Naive B cell (primary cell): ENCODE measurements at places on chromosomes 4 and X. TPM values are rescaled to one million over a fixed set of nuclear protein-coding genes. Genes with fewer than 3 reads are reported as not detected.

DNA sequence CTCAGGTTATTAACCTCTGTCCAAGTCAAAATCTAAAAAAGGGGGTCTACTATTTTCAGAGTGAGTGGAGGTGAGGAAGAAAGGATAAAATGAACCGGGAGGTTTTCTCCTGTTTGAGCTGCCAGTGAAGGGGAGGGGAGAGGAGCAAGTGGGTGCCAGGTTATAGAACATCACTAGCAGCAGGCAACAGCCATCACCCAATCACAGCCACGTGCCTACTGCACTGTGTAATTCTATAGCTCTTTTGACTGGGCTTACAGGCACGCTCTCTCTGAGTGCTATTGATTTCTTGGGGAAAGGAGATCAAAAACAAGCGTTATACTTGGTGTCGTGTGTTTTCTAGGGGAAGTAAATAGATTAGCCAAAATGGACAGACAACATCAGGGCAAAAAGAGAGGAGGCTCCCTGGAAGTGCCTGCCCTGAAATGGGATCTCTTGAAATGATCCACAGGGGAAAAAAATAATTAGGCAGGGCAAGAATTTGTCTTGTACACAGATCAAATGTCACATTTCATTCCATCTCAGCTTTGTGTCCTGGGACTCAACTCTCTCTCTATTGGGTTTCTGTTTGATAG is 300.5 kb upstream of the LCORL start:
- DNase-seq = no peak
- H3K4me1 ChIP-seq = no peaks in the 10 kb centered on the region
- H3K27ac ChIP-seq = no peak overlapping the region
- no peaks in the 10 kb centered on the region for H3K36me3 ChIP-seq
- no peak overlapping the region for H3K4me3 ChIP-seq
- H3K27me3 ChIP-seq = peaks cover 6% of the 10 kb centered on the region

DNA sequence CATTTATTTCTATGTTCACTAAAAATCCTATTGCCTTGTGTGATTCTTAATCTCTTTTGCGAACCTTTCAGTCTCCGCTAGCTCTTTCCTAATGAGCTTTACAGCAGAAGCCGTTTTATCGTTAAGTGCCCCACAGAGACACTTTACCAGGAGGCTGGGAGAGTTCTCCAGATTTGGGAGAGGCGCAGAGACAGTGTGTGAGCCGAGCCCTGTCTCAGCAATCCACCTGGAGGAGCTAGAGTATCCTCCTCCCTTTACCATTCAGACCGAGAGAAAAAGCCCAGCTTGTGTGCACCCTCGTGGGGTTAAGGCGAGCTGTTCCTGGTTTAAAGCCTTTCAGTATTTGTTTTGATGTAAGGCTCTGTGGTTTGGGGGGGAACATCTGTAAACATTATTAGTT is 54.9 kb upstream of the MTM1 start:
- no peaks in the 10 kb centered on the region for H3K27me3 ChIP-seq
- DNase-seq = no peak
- H3K4me3 ChIP-seq = no peak overlapping the region
- H3K36me3 ChIP-seq = no peaks in the 10 kb centered on the region

GRCh38 chr4:39103291-39103690 is 41.3 kb downstream of the KLHL5 start:
- DNase-seq = no peak
- H3K36me3 ChIP-seq = peaks cover 32% of the 10 kb centered on the region
- peaks cover 3% of the 10 kb centered on the region for H3K4me1 ChIP-seq
- H3K27me3 ChIP-seq = no peaks in the 10 kb centered on the region
- no peak overlapping the region for H3K27ac ChIP-seq
- H3K4me3 ChIP-seq = no peak overlapping the region

GRCh38 chrX:149950681-149951080 is 12.4 kb upstream of the EOLA2 start:
- DNase-seq = no peak
- no peak overlapping the region for H3K4me3 ChIP-seq
- no peaks in the 10 kb centered on the region for H3K36me3 ChIP-seq
- no peak overlapping the region for H3K27ac ChIP-seq
- H3K27me3 ChIP-seq = no peaks in the 10 kb centered on the region

DNA sequence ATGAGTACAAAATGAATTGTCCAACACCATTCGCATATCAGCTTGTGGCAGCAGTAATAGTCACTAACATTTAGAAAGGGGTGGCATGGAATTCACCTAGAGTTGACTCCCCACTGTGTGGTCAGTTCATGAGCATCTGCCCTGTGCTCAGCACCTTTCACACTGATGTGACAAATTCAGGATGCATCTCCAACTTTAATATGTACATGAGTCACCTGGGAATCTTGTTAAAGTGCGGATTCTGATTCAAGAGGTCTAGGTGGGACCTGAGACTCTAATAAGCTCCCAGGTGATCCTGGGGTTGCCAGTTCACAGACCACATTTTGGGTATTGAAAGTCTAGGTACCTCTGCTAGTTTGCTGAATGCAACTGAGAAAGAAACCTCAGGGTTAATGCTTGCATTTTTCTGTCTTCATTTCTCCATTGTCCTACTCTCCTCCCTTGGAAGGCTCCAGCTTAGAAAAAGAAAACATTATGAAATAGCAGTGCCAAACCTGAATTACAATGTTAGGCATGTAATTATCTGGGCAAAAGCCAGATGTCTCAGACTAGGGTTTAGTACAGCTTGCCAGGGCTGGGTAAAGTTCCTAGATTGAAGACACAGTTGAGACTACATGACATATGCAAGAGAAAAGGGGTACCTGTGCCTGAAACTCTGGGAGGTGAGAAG is 32.7 kb downstream of the TMSB4X start:
- H3K4me1 ChIP-seq = peaks cover 36% of the 10 kb centered on the region
- peaks cover 23% of the 10 kb centered on the region for H3K27me3 ChIP-seq
- DNase-seq = no peak

DNA sequence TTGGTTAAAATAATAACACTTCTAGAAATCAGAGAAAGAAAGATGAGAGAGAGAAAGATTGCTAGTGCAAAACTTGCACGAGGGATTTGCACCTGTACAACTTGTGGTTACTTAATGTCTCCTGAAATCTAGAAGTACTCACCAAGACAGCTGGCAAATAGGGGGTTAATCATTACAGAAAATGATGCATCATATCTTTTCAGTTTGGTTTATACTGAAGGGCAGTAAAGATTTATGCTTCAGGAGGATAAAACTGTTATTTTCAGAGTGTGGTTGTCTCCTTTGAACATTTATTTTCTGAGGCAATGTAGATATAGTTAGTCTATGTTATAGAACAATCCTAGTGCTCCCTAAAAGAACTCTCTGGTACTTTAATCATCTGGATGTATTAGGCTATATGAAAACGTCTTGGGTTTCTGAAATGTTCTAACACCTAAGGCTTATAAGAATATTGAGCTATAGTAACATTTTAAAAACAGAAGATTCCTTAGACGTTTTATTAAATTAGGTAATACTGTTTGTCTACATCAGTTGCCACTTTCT is 13.3 kb downstream of the ATOH1 start:
- no peaks in the 10 kb centered on the region for H3K36me3 ChIP-seq
- H3K4me3 ChIP-seq = no peak overlapping the region

GRCh38 chr4:113820108-113820507 is 58.6 kb upstream of the CAMK2D start:
- H3K36me3 ChIP-seq = peaks cover 3% of the 10 kb centered on the region
- H3K27me3 ChIP-seq = peaks cover 8% of the 10 kb centered on the region
- no peak for DNase-seq
- peaks cover 3% of the 10 kb centered on the region for H3K4me1 ChIP-seq
- H3K27ac ChIP-seq = no peak overlapping the region

DNA sequence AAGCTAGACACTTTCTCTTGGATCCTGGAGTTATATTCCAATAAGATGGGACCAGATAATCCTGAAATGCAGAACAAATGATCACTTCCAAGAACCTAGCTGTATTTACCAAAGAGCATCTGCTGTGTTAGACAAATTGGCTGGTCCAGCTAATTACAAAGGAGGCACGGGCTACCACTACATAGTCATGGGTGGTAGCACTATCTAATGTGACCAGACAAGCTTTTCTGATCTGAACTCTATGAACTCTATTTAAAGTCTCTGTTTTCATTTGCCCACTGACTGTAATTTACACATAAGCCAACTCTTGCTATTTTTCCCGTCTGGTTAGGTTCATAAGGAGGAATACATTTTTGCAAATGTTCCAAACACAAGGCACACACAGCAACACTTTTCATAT is 34.6 kb downstream of the LNX1 start:
- peaks cover 4% of the 10 kb centered on the region for H3K27me3 ChIP-seq
- H3K36me3 ChIP-seq = no peaks in the 10 kb centered on the region
- H3K27ac ChIP-seq = no peak overlapping the region
- no peak overlapping the region for H3K4me3 ChIP-seq

DNA sequence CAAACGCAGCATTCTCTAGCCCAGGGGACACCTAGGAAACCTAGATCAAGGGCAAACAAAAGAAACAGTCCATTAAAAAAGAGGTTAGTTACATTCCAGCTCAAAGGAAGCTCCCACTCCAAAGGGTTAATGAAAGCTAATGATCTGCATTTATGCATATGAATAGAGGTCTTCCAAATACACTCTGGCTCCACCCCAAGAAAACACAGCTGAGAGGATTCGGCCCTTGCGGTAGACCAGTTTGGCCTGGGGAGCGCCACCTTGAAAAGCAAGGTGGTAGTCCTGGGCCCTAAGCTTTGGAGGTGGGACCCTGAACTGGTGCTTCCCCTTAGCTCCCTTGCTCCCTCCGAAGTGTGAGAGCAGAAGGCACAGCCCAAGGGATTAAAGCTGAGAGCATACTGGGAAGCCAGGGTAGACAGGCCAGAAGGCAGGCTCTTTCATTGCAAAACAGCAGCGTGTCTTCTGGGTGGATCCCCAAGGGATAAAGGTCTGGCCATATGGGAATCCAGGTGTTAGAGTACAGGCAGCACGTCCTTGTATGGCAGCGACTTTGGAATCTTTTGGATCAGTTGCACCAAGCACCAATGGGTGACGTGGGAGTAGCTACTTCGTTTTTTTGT is 3.7 kb downstream of the GABRQ start:
- H3K4me3 ChIP-seq = no peak overlapping the region
- H3K27ac ChIP-seq = no peak overlapping the region
- no peaks in the 10 kb centered on the region for H3K4me1 ChIP-seq
- H3K27me3 ChIP-seq = peaks cover 3% of the 10 kb centered on the region
- H3K36me3 ChIP-seq = no peaks in the 10 kb centered on the region
- DNase-seq = no peak

GRCh38 chrX:133414406-133415275 is 648 bp downstream of the GPC4 start:
- peaks cover 29% of the 10 kb centered on the region for H3K27me3 ChIP-seq
- peaks cover 3% of the 10 kb centered on the region for H3K4me1 ChIP-seq
- DNase-seq = peak; percentile 7
- H3K36me3 ChIP-seq = no peaks in the 10 kb centered on the region

DNA sequence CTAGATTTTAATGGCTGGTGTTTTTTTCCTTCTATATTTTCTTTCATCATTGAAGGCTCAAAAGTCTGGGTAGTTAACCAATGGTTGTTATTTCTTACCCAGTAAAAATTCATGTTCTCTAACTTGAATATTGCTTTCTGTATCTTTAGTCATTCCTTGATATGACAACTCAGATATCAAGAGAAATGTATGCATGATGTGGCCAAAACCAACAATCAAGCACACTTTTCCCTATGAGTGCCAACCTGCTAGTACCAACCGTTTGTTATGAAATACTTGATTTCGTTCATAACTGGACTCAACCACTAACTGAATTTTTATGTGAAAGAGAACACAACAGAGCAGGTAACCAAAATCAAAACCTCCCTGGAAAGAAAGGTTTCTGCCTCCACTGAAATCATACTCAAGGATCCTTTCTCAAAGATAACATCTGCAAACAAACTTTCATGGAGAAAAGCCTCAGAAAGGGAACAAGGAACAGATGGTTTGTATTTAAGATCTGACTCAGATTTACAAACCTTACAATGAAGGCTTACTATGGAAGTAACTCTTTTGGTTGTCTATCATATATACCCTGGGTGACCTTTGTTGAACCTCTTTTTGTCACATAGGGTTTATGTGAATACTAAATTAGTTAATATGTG is 8.3 kb upstream of the VEGFC start:
- peaks cover 1% of the 10 kb centered on the region for H3K36me3 ChIP-seq
- DNase-seq = no peak
- no peak overlapping the region for H3K4me3 ChIP-seq
- H3K27me3 ChIP-seq = peaks cover 16% of the 10 kb centered on the region
- no peaks in the 10 kb centered on the region for H3K4me1 ChIP-seq
- no peak overlapping the region for H3K27ac ChIP-seq

GRCh38 chrX:130418066-130418465 is 16.3 kb downstream of the RBMX2 start:
- DNase-seq = no peak
- H3K27me3 ChIP-seq = no peaks in the 10 kb centered on the region
- peaks cover 2% of the 10 kb centered on the region for H3K4me1 ChIP-seq
- H3K4me3 ChIP-seq = no peak overlapping the region

DNA sequence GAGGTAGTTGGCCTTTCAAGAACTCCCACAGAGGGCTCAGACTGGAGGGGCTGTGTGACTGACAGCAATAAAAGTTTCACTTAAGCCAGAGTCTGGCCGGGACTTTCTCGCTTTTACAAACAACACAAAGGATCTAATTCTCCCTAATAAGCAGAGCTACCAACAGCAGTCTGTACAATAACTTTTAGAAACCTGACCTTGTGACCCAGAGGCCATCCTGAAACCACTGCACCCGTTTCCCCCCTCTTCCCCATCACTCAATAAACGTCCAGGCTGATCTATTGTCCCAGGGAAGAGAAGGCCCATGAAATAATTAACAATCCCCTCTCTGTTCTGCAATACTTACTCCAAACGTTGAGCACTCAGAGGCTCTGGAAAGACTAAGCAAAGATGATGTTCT is 442.4 kb downstream of the ZIC3 start:
- no peaks in the 10 kb centered on the region for H3K36me3 ChIP-seq
- H3K27me3 ChIP-seq = no peaks in the 10 kb centered on the region
- H3K4me3 ChIP-seq = no peak overlapping the region
- H3K27ac ChIP-seq = no peak overlapping the region
- DNase-seq = no peak

GRCh38 chrX:103647630-103648029 is 18.9 kb downstream of the TCEAL1 start:
- H3K27me3 ChIP-seq = peaks cover 34% of the 10 kb centered on the region
- H3K36me3 ChIP-seq = no peaks in the 10 kb centered on the region
- H3K4me3 ChIP-seq = no peak overlapping the region
- H3K27ac ChIP-seq = no peak overlapping the region
- H3K4me1 ChIP-seq = no peaks in the 10 kb centered on the region
- DNase-seq = no peak

GRCh38 chr4:70674191-70674590 is 7.9 kb upstream of the JCHAIN start:
- DNase-seq = no peak
- no peak overlapping the region for H3K4me3 ChIP-seq
- H3K4me1 ChIP-seq = peaks cover 72% of the 10 kb centered on the region

GRCh38 chrX:127177966-127178365 is 358.4 kb downstream of the PRR32 start:
- no peaks in the 10 kb centered on the region for H3K4me1 ChIP-seq
- H3K4me3 ChIP-seq = no peak overlapping the region
- H3K36me3 ChIP-seq = no peaks in the 10 kb centered on the region
- no peak overlapping the region for H3K27ac ChIP-seq
- no peak for DNase-seq

GRCh38 chrX:22343192-22343591 is 70.5 kb downstream of the CBLL2 start:
- DNase-seq = no peak
- no peaks in the 10 kb centered on the region for H3K4me1 ChIP-seq
- peaks cover 8% of the 10 kb centered on the region for H3K27me3 ChIP-seq
- H3K4me3 ChIP-seq = no peak overlapping the region

Gene ZNF711
- 7.3 TPM for polyA plus RNA-seq

Gene CDKL5
- 3.1 TPM for polyA plus RNA-seq

Gene MAGEA10
- not detected for polyA plus RNA-seq

Gene EMCN
- not detected for polyA plus RNA-seq

Gene IL15
- 11.5 TPM for polyA plus RNA-seq

Gene TFE3
- polyA plus RNA-seq = 4.5 TPM

Gene CDS1
- polyA plus RNA-seq = not detected

Gene GABRG1
- not detected for polyA plus RNA-seq

Gene PASD1
- not detected for polyA plus RNA-seq

Gene SMIM10L2A
- not detected for polyA plus RNA-seq

Gene KLHL15
- polyA plus RNA-seq = 3.3 TPM
